CD4-positive, alpha-beta T cell treated with Interleukin-2 at 100 ng/mL for 4 hours (primary cell): ENCODE measurements at places on chromosomes 4 and X.
A peak's percentile ranks its signal among the peaks of the same experiment; 100 is the strongest.

DNA sequence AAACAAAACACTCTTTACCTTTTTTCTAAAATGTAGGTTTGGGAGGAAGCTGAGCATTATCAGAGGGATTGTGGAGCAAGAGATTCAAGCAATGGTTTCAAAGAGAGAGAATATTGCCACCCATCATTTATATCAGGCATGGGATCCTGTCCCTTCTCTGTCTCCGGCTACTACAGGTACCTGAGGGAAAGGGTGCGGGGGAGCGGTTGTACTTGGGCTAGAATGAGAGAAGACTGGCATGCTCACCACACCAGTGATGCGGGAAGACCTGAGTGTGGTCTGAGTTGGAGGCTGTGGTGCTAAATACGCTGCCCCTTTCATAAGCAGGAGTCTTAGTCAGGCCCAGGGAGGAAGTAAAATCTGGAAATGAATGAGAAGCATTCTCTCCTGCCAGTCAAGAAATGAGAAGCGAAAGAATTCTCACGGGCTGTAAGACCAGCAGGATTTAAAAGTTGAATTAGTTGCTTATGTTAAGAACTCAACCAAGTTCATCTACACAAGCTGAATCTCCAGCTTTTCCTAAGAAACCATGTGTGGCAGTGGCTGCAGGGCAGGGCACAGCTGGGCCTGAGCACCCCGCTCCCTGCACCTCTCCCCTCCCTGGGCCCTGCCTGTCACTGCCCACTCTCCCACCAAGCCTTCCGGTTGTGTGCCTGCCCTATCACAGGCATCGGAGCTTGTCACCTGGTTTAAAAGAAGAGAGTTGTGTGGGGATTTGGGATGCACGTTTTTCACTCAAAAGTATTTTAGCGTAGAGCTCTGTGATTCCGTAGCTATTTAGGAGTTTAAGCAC lies 24.8 kb upstream of the MSANTD1 start:
- no peak for DNase-seq

DNA sequence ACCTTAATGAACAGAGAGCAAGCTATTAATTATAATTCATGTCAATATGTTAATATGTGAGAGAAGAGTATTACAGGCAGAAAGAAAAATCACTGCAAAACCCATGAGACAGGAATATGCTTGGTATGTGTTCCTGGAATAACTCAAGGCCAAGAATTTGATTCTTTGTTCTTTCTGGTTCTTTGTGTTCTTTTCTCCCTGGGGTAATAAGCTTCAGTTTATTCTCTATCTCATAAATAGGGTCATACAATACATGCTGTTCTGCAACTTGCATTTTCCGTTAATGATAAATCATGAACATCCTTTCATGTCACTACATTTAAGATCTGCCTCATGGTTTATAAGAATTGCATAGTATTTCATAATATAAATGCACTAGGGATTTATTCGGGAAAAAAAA lies 16.8 kb upstream of the THOC2 start:
- DNase-seq: no peak

- DNase-seq: no peak
Measured at GRCh38 chr4:105924341-105924740, 29.1 kb downstream of the NPNT start.

DNA sequence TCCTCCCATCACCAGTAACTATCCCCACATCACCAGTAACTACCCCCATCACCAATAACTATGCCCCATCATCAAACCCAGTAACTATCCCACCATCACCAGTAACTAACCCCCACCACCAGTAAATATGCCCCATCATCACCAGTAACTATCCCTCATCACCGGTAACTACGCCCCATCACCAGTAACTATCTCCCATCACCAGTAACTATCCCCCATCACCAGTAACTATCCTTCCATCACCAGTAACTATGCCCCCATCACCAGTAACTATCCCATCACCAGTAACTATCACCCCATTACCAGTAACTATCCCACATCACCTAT lies 2.9 kb downstream of the ASMTL start:
- DNase-seq: no peak

DNA sequence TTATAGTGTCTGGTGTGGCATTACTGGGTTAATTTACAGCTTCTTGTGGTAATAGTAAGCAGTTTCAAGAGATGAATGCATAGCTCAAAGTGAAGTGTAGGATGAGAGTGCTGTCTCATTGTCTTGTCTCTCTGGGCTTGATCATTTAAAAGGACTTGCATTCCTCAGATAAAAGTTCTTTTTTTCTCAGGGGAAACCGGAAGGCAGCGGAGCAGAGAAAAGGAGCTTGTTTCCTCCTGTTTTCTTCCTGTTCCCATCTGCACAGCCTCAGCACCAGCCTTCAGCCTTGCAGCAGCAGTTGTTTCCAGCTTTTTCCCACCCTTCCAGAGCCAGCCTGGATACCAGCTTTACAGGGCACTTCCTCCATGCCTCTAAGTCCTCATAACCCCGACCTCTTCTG lies 61.4 kb upstream of the LGI2 start:
- DNase-seq: no peak

DNA sequence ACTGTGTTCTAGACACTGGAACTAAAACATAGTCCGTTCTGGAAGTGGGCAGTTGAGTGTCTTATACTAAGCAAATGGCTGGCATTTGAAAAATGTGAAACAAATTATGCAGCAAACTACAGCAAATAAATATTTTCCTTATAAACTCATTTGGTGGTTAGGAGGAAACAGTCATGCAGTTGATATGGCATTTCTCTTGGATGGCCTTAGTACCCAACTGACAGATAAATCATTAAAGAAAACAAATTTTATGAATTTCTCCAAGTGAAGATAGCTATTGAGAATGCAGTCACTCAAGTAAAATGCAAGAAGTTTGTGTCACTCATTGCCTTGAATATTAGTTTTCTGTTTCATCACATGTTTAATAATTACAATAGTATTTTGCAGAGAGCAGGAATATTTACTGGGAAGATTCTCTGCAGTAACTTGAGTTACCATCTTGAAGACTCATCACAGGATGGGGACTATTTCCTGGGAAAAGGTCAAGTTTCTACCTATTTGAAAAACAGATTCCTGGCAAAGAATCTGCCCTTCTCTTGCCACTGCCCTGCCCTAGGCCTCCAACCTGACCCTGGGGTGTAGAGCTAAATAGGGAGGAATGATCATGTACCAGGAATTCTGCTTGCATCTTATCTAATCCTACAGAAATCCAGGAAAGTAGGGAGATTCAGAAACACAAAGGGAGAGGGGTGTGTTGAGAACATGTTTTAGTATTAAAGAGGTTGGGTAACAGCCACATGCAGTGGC lies 105.9 kb downstream of the SH3RF1 start:
- no peak for DNase-seq

GRCh38 chr4:159177265-159178150 lies 74.6 kb downstream of the RAPGEF2 start:
- no peak for DNase-seq

- DNase-seq: no peak
Measured at GRCh38 chrX:18151649-18152048, 69.0 kb downstream of the BEND2 start.

DNA sequence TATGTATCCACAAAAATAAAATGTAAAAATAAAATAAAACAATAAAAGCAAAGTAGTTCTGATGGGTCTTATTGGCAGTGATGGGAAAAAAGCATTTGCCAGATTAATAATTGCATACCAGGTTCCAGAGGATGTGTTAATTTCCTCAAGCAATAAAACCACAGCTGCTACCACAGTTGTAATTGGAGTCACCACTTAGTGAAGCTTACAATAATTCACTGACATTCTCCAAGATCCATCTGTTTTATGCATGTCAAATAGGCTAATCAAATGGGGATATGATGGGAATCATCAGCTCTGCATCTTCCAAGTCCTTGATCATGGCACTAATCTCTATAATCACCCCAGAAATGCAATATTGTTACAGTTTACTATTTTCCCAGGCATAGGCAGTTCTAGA lies 123.5 kb upstream of the EMCN start:
- DNase-seq: no peak

GRCh38 chr4:123405267-123405865 lies 8.8 kb downstream of the SPRY1 start:
- DNase-seq: no peak

DNA sequence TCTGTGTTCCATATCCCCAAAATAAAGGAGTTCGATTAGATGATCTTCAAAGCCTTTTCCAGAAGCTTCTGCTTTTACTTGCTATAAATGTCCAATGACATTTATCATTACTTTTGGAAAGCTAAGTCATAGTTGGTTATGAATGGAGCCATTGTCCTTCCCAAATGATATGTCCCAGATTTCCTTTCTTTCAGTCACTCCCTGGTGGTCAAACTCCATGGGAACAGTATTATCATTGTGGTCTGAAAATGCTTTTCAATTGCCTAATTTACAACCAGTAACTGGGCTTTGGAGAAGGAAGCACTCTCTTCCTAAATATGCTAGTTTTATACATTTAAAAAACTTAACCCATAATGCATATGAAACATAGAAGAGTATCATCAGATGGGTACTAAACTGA lies 571.5 kb upstream of the AMOT start:
- no peak for DNase-seq

DNA sequence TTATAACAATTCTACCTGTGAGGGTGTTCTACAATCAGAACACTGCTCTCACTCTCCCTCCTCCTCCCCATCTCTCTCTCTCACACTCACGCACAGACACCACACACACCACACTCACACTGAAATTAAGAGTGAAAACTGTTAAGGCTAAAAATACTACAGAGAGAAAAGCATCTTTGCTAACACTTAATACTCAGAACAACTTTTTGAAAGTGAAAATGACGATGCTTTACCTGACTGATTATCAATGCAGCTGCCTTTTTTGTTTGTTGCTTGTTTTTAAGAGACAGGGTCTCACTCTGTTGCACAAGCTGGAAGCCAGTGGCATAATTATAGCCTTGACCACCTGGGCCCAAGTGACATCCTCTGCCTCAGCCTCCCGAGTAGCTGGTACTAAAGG lies 222.4 kb downstream of the APBB2 start:
- DNase-seq: no peak

GRCh38 chrX:41122664-41123257 lies 37.5 kb downstream of the USP9X start:
- no peak for DNase-seq

- peak; percentile 5 for DNase-seq
Measured at GRCh38 chr4:183396227-183396637, 48.2 kb upstream of the CDKN2AIP start.

GRCh38 chr4:43360296-43360695 lies 467.8 kb downstream of the GRXCR1 start:
- no peak for DNase-seq

DNA sequence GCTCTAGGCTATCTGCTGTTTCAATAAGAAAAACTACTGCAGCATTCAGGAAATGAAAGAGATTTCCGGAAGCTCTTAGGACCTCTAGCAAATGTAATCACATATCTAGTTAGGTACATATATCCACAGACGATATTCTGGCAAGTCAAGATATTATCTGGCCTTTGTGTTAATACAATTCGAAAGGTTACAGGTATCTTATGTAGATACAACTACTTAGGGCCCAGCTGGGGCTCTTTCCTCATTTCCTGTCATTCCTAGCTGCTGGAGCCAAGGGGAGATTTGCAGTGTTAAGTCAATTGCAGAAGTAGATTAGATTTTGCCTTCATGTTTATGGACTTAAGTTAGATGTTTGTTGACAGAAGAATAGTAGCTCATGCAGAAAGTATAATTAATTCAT lies 299.5 kb downstream of the ARHGAP24 start:
- DNase-seq: no peak

DNA sequence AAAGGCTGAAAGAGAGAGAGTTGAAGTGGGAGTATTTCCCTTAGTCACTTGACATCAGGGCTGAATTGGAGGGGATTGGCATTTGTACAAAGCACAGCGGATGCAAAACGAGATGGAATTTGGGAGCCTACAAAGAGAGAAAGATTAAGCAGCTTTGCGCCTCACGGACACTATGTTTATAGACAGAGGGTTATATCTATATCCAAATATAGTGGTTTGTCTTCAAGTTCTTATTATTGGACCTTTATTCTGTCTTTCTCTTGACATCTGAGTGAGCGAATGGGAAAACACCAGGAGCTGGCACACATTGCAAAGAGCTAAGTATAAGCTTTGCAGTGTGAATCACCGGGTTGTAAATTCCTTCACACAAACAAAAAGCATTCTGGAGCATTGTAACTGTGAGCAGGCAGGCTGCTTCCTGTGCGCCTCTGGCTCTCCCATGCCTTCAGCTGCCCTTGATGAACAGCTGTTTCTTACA lies 500.2 kb downstream of the STIM2 start:
- DNase-seq: no peak

DNA sequence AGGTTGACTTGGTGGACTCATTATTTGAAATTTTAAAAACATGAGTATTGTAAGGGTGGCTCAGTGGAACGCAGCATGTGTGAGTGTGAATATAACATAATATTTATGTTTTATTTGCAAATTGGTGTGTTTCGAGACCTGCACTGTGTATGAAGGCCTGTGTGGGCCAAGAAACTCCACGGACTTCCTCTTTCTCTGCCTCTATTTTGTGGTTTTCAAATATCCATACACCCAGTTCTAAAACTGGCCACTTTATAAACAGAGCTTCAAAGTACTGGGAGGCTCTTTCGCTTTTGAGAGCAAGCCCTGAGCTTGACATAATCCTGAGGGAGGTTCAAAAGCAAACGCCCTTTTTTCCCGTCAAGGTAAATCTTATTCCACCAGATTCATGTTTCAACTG lies 187.7 kb downstream of the GPAT3 start:
- DNase-seq: no peak

GRCh38 chr4:3241898-3242524 lies 6.9 kb upstream of the MSANTD1 start:
- no peak for DNase-seq

DNA sequence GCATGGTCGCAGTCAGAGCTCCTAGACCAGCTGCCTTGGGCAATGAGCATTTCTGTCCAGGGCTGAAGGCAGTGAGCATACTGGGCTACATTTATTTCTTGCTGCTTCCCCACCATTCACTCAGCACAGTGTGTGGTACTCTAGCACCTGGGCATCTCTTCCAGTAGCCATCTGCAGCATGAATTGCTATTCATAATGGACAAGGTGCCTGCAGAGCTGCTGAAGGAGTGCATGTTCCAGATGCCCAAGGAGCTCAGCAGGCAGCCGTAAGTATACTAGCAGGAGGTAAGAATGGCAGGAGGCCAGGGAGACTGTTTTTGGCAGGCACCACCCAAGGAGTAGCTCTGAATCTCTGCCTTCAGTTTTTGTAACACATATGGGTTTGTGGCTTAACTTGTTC lies 110.4 kb upstream of the RXFP1 start:
- DNase-seq: no peak

DNA sequence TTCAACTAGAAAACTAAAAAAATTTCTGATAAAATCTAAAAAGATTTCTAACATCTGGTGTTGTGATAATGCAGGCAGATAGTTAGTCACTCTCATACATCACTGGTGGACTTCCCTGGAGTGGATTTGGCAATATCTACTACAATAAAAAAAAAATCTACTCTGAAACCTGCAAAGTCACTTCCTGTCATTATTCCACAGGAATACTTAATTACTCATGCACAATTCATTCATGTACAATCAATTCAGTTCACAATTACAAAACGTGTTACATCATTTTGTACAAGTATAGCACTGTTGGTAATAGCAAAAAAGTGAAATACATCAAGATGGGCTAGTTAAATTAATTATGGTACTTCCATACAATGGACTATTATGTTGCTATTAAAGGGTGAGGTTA lies 16.5 kb upstream of the RHOH start:
- DNase-seq: no peak

GRCh38 chr4:40564004-40564403 lies 65.7 kb downstream of the RBM47 start:
- DNase-seq: no peak

- no peak for DNase-seq
Measured at GRCh38 chrX:15269120-15269519, 763 bp downstream of the ASB9 start.
